C1 segment of cervical spinal cord (tissue), 14 donors: ENCODE measurements at places on chromosomes 16 and 17.
A peak's percentile ranks its signal among the peaks of the same experiment; 100 is the strongest.

DNA sequence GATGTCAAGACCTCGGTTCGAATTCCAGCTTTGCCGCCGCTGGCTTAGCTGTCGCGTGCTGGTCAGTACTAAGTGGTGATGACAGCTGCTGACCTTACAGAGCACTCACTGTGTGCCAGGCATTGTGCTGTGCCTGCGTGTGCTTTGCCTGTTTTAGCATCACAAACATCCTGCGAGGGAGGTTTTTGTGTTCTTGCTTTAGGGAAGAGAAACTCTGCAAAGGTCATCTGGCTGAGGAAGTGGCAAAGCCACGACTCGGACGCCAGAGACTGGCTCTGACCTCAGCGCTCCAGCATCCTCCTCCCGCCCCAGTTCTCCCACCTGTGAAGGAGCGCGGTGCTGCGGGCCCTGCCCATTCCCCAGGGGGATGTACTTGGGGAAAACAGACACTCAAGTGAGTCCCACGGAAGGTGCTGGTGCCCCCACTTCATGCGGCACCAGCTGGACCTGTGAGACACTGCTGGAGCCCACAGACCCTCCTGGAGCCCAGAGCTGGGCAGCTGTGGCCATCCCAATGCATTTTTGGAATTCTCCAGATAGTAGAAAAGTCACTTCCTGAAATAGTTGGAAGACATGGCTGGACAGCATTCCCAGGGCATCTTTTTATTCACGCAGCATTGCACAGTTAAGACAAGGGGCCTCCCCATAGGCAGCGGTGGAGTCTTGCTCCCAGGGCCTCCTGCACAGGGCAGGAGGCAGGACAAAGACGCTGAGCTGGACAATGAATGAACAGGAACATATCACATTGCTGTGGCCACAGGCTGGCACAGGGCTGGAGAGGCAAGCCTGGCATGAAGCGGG is 20.0 kb upstream of the HERPUD1 start:
- peak; percentile 30 for DNase-seq

GRCh38 chr16:53945996-53946395 is 242.0 kb downstream of the FTO start:
- no peak for DNase-seq

- no peak for DNase-seq
Measured at GRCh38 chr17:52148969-52149351, 9.6 kb downstream of the CA10 start.

DNA sequence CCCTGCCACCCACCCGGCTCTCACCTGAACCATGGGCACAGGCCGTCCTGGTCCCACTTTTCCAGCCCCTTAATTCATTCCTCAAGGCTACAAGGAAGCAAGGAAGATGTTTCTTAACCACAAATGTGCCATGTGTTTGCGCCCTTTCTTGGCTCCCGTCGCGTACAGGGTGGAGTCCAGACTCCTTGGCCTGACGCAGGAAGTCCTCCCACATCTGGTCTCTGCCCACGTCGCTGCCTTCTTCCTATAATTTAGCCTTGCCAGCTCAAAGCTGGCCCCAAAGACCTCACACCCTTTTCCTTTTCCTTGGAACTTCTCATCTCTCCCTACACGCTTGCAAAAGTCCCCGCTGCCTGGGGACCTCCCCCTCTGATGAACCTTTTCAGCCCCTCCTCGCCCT is 38.8 kb upstream of the BHLHA9 start:
- no peak for DNase-seq

DNA sequence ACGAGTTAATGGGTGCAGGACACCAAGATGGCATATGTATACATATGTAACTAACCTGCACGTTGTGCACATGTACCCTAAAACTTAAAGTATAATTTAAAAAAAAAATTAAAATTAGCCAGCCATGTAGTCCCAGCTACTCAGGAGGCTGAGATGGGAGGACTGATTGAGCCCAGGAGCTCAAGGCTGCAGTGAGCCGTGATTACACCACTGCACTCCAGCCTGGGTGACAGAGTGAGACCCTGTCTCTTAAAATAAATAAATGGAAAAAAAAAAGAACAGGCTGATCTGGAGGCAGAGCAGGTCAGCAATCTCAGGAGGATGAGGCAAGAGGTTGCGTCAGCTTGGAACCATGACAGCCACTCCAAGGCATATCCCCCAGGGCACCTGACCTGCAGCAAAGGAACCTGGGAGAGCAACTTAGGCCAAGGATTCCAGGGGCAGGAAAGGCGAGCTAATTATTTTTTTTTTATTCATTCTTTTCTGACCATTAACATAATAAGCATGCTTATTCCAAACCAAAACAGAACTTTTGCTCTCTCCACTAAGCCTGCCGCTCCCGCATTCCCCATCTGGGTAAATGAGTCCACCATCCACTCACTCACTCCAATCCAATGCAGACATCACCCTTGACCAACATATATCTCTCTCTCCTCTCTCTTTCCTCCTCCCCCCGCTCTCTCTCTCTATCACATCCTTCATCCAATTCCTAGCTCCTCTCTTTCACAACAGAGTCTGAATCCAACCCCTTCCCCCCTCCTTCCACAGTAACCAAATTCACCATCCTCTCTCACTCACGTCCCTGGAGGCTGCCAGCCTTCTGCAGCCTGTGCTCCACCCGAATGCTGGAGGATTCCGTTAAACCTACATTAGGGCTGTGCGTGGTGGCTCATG is 47.7 kb downstream of the TK2 start:
- no peak for DNase-seq

- peak; percentile 22 for DNase-seq
Measured at GRCh38 chr16:84700446-84701300, 873 bp downstream of the USP10 start.

GRCh38 chr17:4208238-4208637 is 55.5 kb downstream of the ANKFY1 start:
- no peak for DNase-seq

DNA sequence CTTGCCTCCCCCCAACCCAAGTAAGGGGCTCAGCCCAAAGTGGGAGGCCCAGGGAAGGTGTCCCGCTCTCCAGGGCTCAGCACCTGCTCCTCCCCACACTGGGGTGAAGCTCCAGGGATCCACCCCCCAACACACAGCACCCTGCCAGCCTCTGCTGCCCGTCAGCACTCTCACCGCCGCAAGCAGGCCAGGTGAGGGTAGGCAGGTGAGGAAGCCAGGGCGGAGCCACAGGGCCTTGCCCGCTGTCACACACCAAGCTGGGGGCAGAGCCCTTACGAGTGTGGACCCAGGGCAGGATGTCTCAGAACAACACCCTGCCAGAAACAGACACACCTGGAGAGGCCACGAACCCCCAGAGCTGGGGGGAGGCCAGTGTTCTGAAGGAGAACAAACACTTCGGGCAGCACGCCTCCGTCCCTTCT is 19.5 kb downstream of the PLLP start:
- DNase-seq = no peak

DNA sequence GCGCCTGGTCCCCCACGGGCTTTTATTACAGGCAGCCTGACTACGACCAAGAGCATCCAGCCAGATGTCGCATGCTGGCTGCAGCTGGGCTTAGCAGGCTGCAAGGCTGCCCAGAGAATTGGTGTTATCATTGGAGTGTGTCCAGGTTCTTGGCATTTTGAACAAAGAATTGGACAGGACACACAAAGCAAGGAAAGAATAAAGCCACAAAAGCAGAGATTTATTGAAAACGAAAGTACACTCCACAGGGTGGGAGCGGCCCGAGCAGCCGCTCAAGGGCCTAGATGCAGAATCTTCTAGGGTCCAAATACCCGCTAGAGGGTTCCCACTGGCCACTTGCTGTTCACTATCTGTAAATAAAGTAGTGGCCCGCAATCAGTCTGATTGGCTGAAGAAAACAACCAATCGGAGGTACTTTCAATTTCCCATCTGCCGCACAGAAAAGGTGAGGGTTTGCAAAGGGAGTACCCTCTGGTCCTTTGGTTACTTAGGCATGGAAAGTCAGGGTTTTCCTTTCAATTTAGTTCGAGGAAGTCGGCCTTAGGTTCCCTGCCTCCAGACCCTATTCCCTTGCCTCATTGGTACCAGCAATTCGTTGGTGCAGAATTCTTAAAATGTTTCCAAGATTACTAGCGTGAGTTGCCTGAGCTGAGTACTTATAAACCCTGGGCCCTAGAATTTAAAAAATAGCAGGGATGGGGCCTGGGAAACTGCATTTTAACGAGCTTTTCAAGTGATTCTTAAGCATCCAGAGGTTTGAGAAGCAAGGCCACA is 38.5 kb upstream of the CNEP1R1 start:
- DNase-seq = no peak

DNA sequence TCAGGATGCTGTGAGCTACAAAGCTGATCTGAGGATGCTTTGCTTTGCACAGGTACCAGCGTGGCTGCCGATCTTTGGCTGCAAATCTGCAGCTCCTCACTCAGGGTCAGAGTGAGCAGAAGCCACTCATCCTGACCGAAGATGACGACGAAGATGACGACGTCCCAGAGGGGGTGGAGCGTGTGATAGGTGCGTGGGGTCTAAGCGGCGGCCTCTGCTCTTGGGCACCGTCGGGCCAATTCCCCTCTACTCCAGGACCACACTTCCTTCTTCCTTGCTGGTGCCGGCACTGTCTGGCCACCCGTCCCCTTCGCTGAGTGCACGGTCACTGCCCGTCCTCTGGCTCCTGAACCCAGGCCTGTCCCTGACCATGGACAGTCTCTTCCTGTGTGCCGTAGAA is 34.0 kb downstream of the ZNF750 start:
- DNase-seq = no peak

- no peak for DNase-seq
Measured at GRCh38 chr16:17432901-17433576, 37.7 kb downstream of the XYLT1 start.

DNA sequence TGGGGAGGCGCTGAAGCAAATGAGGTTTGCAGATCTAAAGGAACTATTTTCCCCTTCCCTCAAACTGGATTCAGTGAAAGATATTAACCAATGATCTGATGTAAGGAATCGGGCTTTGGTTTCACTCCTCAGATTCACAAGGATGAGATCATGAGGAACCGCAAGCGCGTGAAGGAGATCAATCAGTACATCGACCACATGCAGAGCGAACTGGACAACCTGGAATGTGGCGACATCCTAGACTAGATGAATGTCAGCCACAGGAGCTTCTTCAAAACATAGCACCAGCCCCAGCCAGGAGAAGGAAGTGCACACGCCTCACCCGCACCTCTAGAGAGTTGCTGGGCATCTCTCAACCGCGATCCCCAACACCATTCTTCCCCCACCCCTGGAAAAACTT is 22.5 kb downstream of the ATPAF2 start:
- DNase-seq = no peak

- DNase-seq = no peak
Measured at GRCh38 chr17:16477255-16477654, 14.7 kb downstream of the LRRC75A start.

DNA sequence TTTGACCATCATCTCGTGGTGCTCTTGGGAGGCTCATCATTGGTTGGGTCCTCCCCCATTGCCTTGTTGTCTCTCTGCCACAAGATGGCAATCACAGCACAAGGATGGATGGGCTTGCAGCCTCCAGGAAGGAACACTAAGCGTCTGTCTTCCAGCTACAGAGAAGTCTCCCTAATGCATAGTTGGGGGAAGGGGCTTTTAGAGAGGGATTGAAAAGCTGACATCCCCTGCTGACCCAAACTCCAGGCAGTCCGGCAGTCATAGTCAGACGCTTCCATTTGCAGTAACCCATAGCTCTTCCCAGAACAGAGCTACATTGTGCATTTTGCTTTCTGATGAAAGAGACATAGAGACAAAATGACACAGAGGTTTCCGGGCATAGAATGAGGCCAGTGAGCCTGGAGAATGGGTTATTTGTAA is 111.4 kb downstream of the UTP18 start:
- DNase-seq = peak; percentile 82

- DNase-seq = no peak
Measured at GRCh38 chr16:22346483-22346882, 27.9 kb downstream of the CDR2 start.

GRCh38 chr17:142102-142661 is 4.8 kb downstream of the SCGB1C2 start:
- DNase-seq = no peak

- no peak for DNase-seq
Measured at GRCh38 chr16:80837533-80838147, 33.2 kb upstream of the CDYL2 start.

DNA sequence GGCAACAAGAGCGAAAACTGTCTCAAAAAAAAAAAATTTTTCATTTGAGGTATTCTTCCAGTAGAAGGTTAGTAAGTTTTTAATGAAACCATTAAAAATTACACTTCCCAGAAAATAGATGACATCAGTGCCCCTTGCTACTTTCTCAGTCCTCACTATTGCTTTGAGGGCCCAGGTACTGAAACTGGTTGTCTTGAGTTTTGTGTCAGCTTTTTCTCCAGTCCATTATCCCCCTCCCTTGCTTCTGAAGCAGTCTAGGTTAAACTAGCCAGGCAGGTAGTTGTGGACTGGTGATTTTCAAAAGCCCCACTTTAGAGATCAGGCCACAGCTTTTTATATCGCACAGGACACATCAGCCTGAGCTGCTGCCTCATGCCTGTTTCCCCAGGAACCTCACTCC is 10.9 kb downstream of the SMCR8 start:
- DNase-seq = no peak

GRCh38 chr17:77924757-77925336 is 33.7 kb upstream of the TNRC6C start:
- peak; percentile 26 for DNase-seq

DNA sequence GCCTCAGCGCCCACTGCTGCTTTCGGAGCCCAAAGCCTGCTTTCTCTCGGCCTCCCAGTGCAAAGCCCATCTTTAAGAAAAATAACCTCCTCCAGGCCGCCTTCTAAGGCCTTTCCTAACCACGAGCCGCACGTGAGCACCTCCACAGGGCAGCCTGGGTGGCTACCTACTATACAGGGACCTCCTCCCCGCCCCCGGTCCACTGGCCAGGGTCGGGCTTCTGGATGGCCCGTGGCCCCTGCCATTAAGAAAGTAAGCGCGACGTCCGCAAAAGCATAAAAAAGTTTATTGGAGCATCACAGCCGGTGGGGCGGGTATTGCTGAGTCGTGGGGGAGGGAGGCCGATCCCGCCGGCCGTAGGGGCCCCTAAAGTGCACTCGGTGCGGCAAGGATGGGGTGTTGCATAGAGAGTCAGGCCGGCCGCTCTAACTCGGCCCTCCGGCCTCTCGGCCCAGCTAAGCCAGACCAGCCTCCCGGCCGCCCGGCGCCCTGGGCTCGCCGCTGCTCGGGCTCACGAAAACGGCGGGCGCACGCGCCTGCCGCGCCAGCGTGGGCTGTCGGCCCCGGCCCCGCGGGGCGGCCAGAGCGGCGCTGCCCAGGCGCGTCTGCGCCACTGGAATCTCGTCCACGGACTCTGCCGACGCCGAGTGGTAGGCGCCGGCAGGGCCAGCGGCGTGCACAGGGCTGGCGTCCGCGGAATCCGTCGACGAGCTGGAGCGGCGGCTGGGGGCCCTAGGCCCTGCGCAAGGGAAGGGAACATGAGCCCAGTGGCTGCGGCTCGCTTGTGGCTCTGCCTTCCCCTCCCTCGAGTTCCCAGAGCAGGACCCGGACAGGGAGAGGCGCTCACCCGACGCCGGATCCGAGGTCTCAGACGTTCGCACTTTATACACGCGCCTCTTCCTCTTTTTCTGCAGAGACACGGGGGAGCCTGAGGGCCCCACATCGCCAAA is 1.1 kb upstream of the TPPP3 start:
- no peak for DNase-seq
